ENCODE measurements at places on chromosomes 1 and 21.
A peak's percentile ranks its signal among the peaks of the same experiment; 100 is the strongest.

- no peak for DNase-seq
Measured at GRCh38 chr1:163836481-163836880, 514.7 kb downstream of the NUF2 start.

DNA sequence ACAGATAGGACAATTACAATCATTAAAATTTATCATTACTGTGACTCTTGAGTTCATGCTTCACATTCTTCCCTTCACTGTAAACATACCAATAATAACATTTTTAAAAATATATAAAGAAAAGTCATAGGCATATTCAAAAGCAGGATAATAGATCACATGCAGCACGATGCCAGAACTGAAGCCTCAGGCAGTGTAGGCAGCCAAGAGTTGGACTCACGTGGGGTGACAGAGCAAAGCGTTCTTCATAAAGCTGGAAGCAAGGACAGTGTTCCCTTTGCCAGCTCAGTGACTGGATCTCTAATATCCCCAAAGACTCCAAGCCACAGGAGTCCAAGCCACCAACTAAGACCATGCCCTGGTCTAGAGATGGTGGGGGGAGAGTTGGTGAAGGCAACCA, 77.7 kb downstream of the ODF2L start:
- no peak for DNase-seq

GRCh38 chr1:226863446-226863845, 7.0 kb upstream of the PSEN2 start:
- DNase-seq: no peak

- no peak for DNase-seq
Measured at GRCh38 chr21:35136586-35137219, 87.6 kb upstream of the RUNX1 start.

GRCh38 chr1:218205721-218206120, 79.4 kb upstream of the RRP15 start:
- DNase-seq: no peak

- DNase-seq: no peak
Measured at GRCh38 chr1:82538876-82539275, 738.1 kb downstream of the ADGRL2 start.

DNA sequence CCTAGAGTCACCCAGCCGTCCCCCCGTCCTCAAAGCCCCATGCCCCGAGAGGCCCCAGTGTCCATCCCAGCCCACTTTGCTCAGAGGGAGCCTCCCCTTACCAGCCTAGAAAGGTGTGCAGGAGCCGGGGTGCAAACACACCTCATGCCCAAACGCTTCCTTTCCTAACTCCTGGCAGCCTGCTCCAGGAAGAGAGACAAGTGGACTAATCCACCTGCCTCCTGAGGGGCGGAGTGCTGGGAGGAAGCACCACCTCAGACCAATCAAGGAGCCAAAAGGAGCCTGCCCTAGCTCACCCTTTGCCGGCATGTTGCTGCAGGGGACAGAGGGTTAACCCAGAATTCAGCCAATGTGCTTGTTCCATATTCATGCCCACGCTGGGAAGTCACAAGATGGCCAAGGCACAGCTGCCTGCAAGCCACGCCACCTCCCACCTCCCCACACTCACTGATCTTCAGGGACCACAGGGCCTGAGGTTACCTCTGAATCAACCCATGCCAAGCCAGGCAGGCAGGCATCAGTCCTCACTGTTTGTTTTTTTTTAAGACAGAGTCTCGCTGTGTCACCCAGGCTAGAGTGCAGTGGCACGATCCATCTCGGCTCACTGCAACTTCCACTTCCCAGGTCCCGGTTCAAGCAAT, 27.8 kb downstream of the PLEKHA6 start:
- DNase-seq: no peak

- DNase-seq: no peak
Measured at GRCh38 chr1:32749332-32749731, 46.8 kb upstream of the SYNC start.

- no peak for DNase-seq
Measured at GRCh38 chr1:39183503-39184353, 20.8 kb upstream of the MACF1 start.

GRCh38 chr1:226309398-226310244, 657 bp upstream of the LIN9 start:
- DNase-seq: peak; percentile 63

DNA sequence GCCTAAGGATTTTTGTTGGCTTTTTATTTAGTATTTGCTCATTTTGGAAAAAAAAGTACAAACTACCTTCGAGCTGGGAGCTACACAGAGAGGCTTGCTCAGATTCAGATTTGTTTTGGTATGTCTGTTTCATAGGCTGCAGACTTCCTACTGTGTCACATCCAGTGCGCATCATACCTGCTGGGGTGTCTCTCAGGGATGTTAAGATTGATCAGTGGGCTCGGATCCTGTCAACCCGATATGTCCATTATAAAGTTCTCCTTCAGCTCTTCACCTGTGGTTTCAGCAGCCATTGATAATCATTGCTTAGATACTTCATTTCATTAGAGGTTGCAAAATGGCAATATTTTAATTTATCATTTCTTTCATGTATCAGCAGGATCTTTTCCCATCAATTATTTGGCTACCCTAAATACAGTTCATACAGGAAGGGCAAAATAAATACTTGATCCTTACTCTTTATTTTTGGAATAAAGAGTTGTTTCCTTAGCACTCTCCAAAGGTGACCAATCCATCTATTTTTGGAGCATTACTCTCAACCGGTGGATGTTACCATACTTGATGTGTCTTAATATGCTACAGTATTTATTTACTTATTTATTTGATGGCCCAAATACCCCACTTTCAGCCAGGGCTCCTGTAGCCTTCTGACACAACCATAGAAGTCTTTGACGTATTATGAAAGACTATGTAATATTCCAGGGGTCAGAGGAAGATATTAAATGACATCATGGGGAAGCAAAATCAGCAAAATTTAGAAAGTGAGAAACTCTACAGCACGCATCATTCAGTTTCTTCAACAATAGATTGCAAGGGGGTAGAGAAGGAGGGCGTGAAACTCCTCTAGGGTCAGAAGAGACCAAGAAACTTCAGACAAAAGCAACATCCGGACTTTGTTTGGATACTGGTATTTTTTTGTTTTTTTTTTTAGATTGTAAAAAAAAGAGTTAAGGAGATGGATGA, 55.3 kb upstream of the HNRNPU start:
- DNase-seq: no peak

- no peak for DNase-seq
Measured at GRCh38 chr21:44708866-44709425, 2.4 kb downstream of the TSPEAR start.

GRCh38 chr1:227950735-227951346, 3.1 kb upstream of the WNT9A start:
- no peak for DNase-seq

DNA sequence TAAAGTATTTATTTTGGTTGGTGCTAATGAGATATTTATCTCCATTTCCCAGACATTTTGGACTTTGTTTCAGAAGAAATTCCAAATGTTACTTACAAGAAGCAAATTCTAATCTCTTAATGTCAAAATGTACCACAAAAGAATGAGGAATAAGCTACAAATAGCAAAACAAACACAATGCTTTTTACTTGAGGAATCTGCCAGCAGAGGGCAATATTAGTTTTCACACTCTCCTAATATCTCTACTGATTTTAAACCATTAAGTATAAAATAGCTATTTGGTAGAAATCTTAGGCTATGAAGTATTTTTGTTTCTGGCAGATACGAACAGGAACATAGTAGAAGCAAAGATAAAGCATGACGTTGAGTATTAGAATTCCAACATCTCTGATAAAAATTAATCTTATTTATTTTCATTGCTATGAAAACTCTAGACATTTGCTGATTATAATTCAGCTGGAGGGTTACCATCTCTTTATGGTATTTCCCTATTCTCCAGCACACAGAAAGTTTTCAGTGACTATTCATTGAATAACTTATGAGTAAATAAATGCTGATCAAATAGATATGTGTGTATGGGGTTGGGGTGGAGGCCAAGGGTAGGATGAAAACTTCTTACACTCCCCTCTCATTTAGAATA, 13.4 kb upstream of the HMCN1 start:
- DNase-seq: no peak

GRCh38 chr1:100904528-100904927, 8.6 kb downstream of the SLC30A7 start:
- DNase-seq: no peak

- no peak for DNase-seq
Measured at GRCh38 chr21:35428489-35428888, 379.4 kb upstream of the RUNX1 start.

DNA sequence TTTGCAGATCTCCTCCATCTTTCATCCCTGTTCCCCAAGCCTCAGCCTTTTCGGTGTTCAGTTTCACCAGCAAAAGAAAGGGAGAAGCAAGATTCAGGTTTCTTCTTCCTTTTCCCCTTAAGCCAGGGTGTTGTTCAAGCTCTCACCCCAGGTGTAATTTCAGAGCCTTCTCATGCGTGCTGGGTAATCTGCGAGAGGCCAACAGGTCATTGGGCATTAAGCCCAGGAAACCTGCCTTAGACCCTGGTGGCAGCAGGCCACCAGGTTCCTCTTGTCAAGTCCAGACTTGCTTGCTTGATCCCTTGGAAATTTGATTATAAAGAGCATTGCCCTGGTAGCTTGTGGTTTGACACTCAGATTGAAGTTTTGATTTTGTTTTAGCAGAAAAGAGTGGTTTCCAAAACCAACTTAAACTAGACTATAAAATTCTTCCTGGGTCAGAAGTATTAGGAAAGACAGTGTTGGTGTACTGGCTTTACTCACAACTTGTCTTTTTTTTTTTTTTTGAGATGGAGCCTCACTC, 6.9 kb downstream of the AKR1A1 start:
- no peak for DNase-seq

DNA sequence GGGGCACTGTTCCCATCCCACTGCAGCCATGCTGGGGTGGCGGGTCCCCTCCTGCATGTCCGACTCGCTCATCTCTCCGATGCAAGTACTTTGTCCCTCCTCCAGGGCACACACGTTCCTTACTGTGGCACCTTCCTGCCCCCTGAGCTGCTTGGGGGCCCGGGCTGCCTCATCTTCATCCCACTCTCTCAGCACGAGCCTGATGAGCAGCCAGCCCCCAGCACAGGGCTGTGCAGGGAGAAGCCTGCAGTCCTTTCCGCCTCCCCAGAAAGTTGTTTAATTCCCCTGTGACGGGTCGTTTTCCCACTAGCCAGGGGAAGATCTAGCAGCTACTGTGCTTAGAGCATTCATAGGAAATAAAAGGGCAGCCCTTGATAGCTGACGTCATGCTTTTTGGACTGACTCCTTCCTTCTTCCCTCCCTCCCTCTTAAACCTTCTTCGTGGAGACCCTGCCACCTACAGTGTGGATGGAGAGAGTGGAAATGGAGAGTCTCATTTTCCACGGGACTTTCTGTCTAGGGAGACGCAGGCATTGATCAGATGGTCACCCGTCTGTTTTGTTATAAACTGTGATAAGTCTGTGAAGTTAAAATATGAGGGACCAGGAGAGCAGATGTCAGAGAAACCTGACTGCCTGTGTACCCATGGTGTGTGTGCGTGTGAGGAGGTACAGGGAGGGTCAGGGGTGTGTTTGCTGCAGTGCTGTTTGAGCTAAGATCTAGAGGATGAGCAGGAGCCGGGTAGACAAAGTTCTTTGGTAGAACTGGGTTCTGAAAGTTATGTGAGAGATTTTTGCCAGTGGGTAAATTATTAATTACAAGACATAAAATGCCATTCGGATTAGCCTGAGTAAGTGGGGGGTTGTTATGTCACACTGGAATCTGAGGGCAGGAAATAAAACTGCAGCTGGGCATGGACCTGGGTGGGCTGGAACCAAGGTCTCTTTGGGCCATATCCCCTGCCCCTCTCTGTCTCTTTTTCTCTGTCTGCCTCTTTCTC, 34.3 kb downstream of the GPR137B start:
- DNase-seq: no peak

DNA sequence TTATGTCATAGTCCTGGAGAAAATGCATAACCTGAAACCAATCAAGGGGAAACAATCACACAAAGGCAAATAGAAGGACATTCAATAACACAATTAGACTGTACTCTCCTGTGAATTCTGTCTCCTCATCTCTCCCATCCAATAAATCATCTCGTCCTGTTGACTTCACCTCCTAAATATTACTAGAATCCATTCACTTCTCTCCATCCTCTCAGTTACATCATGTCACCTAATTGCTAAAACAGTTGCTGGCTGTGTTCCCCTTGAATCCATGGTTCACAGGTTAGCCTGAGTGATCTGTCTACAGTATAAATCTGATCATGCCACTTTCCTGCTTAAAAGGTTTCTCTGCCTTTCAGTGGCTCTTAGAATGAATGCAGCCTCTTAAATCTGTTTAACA, 220.2 kb downstream of the TGFB2 start:
- DNase-seq: no peak

- DNase-seq: no peak
Measured at GRCh38 chr21:14273736-14274538, 58.0 kb downstream of the RBM11 start.

- DNase-seq: no peak
Measured at GRCh38 chr1:17515902-17516301, 23.6 kb upstream of the ARHGEF10L start.

DNA sequence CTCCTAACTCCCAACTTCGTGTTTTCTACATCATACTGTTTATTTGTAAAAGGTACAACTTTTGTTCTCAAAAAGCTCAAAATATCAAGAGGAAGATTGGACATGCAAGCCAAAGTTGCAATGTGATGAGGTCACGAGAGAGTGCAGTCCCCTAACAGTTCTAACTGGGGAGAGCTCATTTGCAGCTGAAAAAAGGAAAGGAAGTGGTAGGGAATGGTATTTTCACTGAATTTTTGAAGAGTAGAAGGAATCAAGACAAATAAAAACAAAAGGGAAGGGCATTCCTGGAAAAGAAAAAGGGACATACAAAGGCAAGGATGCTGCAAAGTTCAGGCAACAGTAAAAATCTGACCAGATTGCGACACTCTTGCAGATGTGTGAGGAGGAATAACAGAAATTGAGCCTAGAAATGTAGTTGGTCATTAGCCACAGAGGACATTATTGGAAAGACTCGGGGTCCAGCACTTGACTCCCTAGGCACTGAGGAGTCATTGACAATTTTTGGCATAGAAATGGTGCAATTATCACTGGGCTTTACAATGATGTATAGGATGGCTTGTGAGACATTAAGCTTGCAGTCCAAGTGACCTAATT, 67.9 kb downstream of the TBX15 start:
- no peak for DNase-seq

DNA sequence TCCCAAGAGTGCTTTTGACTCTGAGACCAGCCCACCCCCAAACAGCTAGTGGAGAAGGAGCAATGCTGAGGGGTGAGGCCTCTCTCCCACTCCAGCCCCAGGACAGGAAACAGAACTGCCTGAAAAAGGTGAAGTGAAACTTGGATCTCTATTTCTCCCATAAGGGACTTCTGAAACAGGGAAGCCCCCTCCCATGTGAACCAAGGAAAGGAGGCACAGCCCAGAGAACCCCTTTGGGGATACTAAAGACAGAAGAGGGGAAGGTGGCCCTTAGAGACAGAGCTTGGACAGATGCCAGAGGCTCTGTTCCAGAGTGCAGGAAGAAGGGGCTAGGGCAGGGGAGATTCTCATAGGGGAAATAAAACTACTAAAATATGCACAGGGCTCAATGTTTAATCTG, 2.9 kb downstream of the TNFAIP8L2 start:
- DNase-seq: no peak

DNA sequence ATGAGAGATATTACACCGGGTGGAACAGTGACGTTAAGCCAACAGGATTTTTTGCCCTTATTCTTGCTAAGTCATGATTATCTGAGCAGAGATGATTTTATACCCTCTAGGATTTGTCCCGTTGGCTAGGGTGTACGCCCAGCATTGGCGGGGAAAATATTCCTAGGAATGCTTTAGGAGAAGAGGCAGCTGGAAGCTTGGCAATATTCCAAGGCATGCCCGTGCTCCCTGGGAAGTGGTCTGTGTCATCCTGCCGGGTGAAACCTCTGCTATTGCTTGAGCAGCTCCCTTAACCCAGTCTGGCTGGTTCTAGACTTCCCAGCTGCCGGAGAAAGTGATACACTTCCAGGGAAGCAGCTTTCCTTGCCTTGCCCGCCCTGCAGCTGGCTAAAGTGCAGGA, 16.2 kb downstream of the CHRNB2 start:
- DNase-seq: no peak
